ENCODE measurements at places on chromosomes 12 and 14. TPM values are rescaled to one million over a fixed set of nuclear protein-coding genes. Genes with fewer than 3 reads are reported as not detected.

DNA sequence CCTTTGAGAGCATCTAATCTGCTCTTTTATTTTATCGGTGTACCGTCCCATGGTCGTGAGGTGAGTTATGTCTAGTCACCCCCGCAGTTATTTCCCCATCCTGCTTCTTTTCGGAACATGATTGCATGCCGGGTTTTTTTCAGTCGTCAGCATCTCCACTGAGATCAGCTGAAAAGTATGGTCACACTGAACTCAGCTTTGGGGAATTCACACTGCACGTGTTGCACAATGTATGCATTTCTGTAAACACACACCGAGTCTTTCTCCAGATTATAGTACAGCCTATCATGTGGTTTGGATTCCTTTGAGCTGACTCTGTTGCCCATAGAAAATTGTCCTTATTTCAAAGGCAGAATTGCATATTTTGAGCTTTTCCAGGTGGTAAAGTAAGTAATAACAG, 24.6 kb downstream of the PLXNC1 start:
- no peaks in the 10 kb centered on the region for H3K4me1 ChIP-seq
- no peak overlapping the region for H3K4me3 ChIP-seq
- peaks cover 7% of the 10 kb centered on the region for H3K27me3 ChIP-seq
- H3K36me3 ChIP-seq = peaks cover 4% of the 10 kb centered on the region
- DNase-seq = peak; percentile 65

GRCh38 chr14:55272387-55272786, 1.2 kb downstream of the FBXO34 start:
- peak overlapping the region; percentile 99 for H3K4me3 ChIP-seq
- peak; percentile 31 for DNase-seq
- peak overlapping the region; percentile 99 for H3K27ac ChIP-seq

DNA sequence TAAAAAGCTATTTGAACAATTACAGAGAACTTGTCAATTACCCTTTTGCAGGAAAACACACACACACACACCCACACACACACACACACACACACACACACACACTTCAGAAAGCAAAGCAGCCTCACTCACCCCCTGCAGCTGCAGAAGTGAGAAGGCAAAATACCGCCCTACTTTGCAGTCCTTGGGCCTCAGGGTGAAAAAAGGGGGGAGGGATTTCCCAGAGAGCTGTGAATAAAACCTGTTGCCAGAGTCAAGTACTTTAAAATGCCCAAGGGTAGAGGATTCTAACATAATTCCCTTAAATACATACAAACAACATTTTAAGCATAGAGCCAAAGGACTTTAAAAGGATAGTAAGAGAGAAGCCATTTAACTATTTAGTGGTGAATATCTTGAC, 285.9 kb downstream of the MDGA2 start:
- DNase-seq = peak; percentile 60
- H3K27ac ChIP-seq = no peak overlapping the region
- peaks cover 5% of the 10 kb centered on the region for H3K4me1 ChIP-seq

DNA sequence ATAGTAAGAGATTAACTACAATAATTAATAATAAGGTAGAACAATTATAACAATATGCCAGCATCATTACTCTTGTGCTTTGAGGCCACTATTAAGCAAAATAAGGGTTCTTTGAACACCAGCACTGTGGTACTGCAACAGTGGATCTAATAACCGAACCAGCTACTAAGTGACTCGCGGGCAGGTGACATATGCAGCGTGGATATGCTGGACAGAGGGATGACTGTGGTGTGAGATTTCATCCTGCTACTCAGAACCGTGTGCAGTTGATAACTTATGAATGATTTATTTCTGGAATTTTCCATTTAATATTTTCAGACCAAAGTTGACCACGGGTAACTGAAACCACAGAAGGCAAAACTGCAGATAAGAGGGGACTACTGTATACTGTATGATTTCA, 34.4 kb downstream of the BMAL2 start:
- H3K4me1 ChIP-seq = no peaks in the 10 kb centered on the region
- H3K36me3 ChIP-seq = no peaks in the 10 kb centered on the region
- H3K4me3 ChIP-seq = no peak overlapping the region

Gene TBC1D30
- polyA plus RNA-seq = 1.1 TPM

Gene CCDC198
- polyA plus RNA-seq = 0.14 TPM
